ENCODE measurements at places on chromosomes 12 and 14.

DNA sequence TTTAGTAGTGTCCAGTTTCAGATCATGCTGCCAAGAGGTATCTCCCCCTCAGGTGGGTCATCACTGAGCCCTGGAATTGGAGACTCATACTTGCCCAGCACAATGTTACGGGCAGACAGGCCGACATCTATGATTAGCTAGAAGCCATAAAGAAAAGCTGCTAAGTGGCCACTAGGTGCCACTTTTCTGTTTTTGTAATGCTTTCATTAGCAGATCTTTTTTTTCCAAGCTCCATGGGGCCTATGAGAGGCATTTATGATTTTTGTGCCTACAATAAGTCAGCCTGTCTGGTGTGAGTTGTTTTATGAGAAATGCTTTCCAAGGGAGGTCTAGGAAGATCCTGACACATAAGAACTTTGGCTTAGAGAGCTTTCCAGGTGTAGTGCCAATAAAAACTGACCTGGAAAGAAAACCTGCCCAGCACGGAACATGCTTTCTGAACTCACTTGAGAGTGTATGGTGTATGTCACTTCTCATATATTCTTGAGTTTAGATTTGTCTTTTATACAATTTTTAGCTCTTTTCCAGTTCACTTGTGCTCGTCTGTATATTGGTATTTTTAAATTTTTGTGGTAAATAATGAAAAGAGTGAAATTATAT, 21.8 kb upstream of the SMCO2 start:
- DNase-seq, result peak; percentile 29
- H3K4me3 ChIP-seq, result no peak overlapping the region
- peaks cover 20% of the 10 kb centered on the region for H3K36me3 ChIP-seq
- H3K27ac ChIP-seq, result no peak overlapping the region

GRCh38 chr12:93315907-93316622, 61.7 kb upstream of the NUDT4 start:
- DNase-seq, result no peak
- H3K27ac ChIP-seq, result no peak overlapping the region
- H3K4me1 ChIP-seq, result no peaks in the 10 kb centered on the region

GRCh38 chr14:60735416-60735815, 855 bp downstream of the MNAT1 start:
- H3K4me3 ChIP-seq, result peak overlapping the region; percentile 100
- H3K36me3 ChIP-seq, result peaks cover 5% of the 10 kb centered on the region
- peaks cover 27% of the 10 kb centered on the region for H3K4me1 ChIP-seq
- DNase-seq, result no peak
- H3K27me3 ChIP-seq, result peaks cover 19% of the 10 kb centered on the region

DNA sequence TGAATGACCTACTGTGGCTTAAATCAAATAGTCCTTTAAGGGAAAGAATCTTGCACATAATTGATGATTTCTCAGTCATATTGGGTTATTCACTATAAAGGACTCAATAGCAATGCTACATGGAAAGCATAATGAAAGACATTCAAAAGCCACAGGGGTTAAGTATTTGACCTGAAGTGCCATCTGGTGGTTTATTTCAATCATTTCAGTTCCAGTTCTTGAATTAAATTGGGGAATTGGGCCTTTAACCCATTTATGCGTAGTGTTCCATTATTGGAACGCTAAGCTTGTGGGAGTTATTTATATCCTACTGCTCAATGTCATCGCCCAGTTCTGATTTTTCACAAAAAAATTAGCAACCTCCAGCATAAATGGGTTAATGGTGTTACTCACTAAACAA, 41.3 kb upstream of the C12orf71 start:
- no peak for DNase-seq
- H3K27me3 ChIP-seq, result no peaks in the 10 kb centered on the region
- H3K4me3 ChIP-seq, result no peak overlapping the region

DNA sequence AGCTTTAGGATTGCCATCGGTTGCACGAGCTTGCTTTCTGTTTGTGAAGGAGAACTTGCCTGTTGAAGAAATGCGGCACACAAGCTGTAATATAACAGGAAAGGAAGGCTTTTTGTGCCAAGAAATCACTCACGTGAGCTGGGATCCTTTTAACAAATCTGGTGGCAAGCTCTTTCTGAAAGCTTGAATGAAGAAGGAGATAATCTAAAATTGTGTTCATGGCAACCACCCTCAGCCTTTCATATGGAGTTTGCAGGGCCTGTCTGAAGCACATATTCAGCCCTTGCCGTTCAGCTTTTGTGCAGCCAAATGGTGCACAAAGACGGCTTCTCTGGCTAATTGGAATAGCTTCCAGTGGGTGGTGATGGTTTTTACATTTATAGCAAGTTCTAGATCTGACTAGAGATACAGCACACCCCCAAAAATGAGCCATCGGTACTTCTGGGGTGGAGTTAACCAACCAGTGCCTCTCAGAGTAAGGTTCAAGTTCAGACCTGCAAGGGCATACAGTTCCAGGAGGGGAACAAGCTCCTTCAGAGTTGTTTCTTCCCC, 107.4 kb downstream of the AEBP2 start:
- H3K4me1 ChIP-seq, result peaks cover 3% of the 10 kb centered on the region
- DNase-seq, result no peak
- H3K4me3 ChIP-seq, result no peak overlapping the region
- H3K27me3 ChIP-seq, result no peaks in the 10 kb centered on the region

GRCh38 chr14:36942522-36943245, 229.7 kb downstream of the SLC25A21 start:
- no peaks in the 10 kb centered on the region for H3K4me1 ChIP-seq
- no peak for DNase-seq
- H3K36me3 ChIP-seq, result no peaks in the 10 kb centered on the region
- no peak overlapping the region for H3K27ac ChIP-seq
- no peak overlapping the region for H3K4me3 ChIP-seq

DNA sequence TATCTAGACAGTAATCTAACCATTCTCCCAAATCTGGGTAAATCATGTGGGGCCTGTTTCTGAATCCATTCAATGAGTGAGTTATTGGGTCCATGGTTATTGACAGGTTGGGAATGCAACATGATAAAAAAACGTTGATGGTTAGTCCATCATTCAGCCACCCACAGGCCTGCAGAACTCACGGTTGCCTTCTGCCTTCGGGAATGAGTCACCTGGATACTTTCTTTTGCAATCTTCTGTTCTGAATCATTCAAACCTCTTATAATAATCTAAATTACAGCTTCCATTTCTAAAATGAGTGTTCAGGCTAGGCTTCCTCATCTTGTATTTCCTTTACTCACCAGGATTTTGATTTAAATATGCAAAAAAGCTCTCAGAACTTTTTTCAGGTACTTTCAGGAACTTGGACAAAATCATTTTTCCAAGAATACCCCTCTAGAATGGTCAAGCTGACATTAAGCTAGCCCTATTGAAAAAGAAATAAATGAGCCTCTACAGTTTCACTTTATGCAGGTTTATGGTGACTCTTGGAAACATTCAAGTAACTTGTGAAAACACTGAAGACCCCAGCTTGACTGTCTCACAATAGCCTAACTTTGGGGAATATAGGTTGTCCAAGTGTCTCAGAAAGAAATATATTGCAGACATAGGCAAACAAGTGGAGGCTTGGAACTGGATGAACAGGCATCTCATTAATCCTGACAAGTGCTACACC, 94.4 kb downstream of the KCNK10 start:
- no peaks in the 10 kb centered on the region for H3K27me3 ChIP-seq
- H3K27ac ChIP-seq, result no peak overlapping the region
- no peak for DNase-seq
- no peaks in the 10 kb centered on the region for H3K4me1 ChIP-seq

GRCh38 chr12:111076611-111077451, 156.5 kb upstream of the MYL2 start:
- peaks cover 37% of the 10 kb centered on the region for H3K4me1 ChIP-seq
- no peak overlapping the region for H3K27ac ChIP-seq
- no peak overlapping the region for H3K4me3 ChIP-seq
- no peak for DNase-seq
- H3K27me3 ChIP-seq, result peaks cover 17% of the 10 kb centered on the region

GRCh38 chr12:57473392-57473791, 6.3 kb downstream of the ARHGAP9 start:
- no peak overlapping the region for H3K27ac ChIP-seq
- H3K4me1 ChIP-seq, result peaks cover 55% of the 10 kb centered on the region
- no peaks in the 10 kb centered on the region for H3K27me3 ChIP-seq
- no peak for DNase-seq

DNA sequence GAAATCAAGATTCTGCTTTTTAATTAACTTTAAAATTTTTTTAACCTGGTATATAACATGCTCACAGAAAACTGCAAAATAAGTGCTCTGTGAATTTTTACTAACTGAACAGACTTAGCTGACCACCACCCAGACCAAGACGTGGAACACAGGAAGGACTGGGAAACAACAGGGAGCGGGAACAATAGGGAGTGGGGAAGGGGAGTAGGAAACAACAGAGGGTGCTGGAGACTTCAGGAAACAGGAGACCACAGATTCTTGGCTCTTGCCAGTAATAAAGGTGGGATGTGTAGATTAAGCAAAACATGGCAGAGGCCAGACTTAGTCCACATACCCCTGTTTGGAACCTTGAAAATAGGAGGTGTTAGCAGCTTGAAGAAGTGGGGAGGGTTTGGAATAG, 51.4 kb upstream of the TMCC3 start:
- H3K36me3 ChIP-seq, result no peaks in the 10 kb centered on the region
- no peak for DNase-seq
- H3K27ac ChIP-seq, result no peak overlapping the region
- no peaks in the 10 kb centered on the region for H3K4me1 ChIP-seq

DNA sequence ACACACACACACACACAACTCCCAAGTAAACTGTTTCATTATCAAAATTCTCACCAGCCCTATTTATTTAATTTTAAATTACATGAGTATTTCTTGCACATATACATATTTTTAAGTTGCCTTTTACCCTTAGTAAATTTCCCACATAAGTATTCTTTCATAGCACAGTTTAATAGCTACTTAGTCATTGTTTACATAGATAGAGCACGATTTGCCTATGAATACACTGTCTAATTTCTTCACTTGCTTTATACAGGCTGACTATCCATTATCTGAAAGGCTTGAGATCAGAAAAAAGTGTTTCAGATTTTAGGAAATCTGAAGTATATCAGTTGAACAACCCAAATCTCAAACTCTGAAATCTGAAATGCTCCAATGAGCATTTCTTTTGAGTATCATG, 30.9 kb downstream of the NIN start:
- no peaks in the 10 kb centered on the region for H3K27me3 ChIP-seq
- peaks cover 30% of the 10 kb centered on the region for H3K36me3 ChIP-seq
- DNase-seq, result no peak
- peaks cover 5% of the 10 kb centered on the region for H3K4me1 ChIP-seq

GRCh38 chr12:16347391-16348298, at the start of gene MGST1:
MGST1 (plus strand) TSS chr12:16347645; CDS start chr12:16354253, 6,608 bp downstream.
- no peaks in the 10 kb centered on the region for H3K36me3 ChIP-seq
- H3K27ac ChIP-seq, result no peak within 1 kb of the TSS
- DNase-seq, result no peak
- no peak within 1 kb of the TSS for H3K4me3 ChIP-seq
- H3K4me1 ChIP-seq, result no peaks in the 10 kb centered on the region
- H3K27me3 ChIP-seq, result peaks cover 17% of the 10 kb centered on the region

DNA sequence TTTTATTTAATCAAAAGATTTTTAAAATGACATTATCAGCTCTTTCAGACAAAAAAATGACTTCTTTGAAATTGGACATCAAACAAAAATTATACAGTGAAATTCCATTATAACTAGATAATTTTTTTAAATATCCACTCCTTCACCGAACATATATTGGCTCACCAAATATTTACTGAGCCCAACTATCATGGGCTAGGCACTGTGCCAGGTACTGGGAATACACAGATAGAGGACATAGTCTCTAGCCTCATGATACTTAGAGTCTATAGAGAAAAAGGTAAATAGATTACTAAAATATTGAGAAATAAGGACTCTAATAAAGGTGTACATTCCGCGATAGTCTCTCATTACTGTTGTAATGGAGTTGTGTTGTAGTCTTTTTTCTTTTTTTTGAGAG, 219.9 kb downstream of the SEC23A start:
- no peak overlapping the region for H3K4me3 ChIP-seq
- DNase-seq, result no peak
- H3K4me1 ChIP-seq, result no peaks in the 10 kb centered on the region
- peaks cover 13% of the 10 kb centered on the region for H3K27me3 ChIP-seq

GRCh38 chr14:52463375-52463774, 88.9 kb downstream of the TXNDC16 start:
- H3K36me3 ChIP-seq, result peaks cover 39% of the 10 kb centered on the region
- no peak overlapping the region for H3K27ac ChIP-seq
- H3K4me3 ChIP-seq, result no peak overlapping the region
- DNase-seq, result no peak

DNA sequence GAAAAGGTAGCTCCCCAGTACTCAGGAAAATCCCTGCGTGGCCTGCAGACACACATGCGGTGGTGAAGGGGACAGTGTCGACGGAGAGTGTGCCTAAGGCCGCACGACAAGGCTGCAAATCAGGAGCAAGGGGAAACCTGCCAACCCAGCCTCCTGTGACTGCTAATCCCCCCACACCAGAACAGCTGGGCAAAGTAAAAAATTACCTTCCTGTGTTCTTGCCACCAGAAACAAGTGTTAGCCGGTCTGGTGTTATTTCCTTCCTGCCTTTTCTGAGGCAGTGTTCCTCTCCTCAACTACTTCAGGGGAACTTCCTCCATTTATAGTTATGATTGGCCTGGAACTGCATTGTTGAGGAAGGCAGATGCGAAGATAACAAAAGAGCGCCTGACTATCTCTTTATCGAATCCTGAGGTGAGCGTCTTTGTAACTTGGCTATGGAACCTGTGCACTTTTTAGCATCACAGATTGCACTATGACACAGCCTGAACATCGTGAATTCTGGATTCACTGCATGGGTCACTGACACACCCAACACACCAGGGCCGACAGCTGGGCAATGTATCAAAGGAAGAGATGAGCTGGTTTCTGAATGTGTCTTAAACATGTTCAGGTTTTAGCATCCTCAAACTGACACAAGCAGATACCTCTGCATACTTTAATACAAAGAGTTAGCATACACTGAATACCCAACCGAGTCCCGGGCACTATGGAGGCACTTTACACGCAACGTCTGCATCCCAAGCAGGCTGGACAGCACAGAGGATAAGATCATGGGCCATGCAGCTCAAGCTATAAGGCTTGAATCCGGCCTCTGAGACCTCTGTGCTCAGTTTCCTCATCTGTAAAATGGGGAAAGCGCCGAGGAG, 28.9 kb downstream of the SLC15A4 start:
- H3K27ac ChIP-seq, result peak overlapping the region; percentile 79
- no peak overlapping the region for H3K4me3 ChIP-seq
- no peak for DNase-seq
- H3K36me3 ChIP-seq, result peaks cover 51% of the 10 kb centered on the region
